CD4-positive, alpha-beta T cell treated with Interleukin-10 for 1 hour (primary cell): ENCODE measurements at places on chromosomes 7 and 10.

- peak; percentile 35 for DNase-seq
These were observed 302.9 kb upstream of the PODXL start for GRCh38 chr7:131859147-131859821.

DNA sequence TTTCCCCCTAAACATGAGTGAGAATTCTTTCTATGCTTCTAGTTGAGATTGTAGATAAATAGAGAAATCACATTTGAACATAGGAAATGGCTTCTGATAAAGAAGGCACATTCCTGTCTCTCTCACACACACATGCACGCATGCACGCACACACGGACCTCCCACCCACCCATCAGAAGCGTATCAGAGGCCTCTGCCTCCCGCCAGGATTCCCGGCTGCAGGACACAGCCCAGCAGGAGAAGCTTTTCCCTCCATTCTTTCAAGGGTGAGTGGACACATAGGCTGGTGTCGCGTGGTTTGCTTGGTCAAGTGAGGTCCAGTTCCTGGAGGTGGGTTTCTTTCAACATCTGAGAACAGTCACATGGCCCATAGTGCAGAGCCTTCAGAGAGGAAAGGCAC lies 34.2 kb downstream of the KLF6 start:
- no peak for DNase-seq

DNA sequence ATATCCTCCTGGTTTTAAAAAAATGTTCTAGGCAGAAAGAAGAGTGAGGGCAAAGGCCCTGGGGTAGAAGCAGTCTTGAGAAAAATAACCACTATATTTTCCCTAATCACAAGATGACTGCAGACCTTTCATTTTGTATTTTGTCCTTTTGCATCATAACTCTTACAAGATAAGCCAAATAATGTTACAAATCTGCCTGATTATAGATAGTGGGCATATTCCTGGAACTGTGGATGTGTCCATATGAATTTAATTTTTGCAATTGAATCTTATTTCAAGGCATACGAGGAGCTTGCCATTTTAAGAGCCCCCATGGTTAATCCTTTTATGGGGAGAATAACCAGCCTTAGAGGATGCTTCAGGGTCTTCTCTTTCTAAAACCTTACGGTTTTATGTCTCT lies 102.7 kb downstream of the ADRA2A start:
- DNase-seq, result no peak

- peak; percentile 51 for DNase-seq
These were observed 127.8 kb downstream of the ICA1 start for GRCh38 chr7:8134089-8134733.

- DNase-seq, result no peak
These were observed 137.6 kb downstream of the ADAM12 start for GRCh38 chr10:126250527-126251310.

GRCh38 chr7:149713061-149713730 lies 60.2 kb downstream of the ZNF467 start:
- no peak for DNase-seq

- peak; percentile 60 for DNase-seq
These were observed 36.3 kb downstream of the TRIL start for GRCh38 chr7:28921822-28922221.

DNA sequence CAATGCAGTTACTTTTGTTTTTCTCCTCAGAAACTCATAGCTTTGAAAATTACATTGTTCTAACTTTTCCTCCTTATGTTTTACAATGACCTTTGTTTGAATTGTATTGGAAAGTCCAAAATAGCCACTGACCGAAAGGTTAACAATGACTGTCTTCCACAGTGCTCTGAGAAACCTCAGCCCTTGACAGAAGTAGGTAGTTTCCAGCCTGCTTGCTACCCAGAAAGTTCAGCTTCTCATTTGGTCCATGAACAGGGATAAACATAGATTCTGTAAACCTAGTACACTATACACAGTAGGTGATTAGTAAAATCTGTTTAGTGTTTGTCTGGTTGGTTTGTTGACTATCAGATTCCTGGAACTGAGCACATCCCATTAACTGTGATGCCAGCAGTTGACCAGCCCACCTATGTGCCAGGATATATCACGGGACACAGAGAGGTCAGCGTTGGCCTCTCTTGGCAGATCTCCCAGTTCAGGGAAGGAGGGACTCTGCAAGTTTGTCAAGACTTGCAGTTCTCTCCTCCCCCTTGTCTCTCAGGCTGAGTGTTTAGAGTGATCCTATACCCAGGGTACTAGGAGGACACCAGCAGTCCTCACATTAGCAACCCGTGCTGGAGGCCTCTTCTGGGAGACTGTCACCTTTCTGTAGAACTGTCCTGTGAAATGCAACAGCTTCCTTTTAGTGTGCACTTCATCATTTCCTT lies 297.6 kb downstream of the ARHGAP12 start:
- no peak for DNase-seq

GRCh38 chr7:116776046-116776445 lies 86.3 kb upstream of the CAPZA2 start:
- no peak for DNase-seq

DNA sequence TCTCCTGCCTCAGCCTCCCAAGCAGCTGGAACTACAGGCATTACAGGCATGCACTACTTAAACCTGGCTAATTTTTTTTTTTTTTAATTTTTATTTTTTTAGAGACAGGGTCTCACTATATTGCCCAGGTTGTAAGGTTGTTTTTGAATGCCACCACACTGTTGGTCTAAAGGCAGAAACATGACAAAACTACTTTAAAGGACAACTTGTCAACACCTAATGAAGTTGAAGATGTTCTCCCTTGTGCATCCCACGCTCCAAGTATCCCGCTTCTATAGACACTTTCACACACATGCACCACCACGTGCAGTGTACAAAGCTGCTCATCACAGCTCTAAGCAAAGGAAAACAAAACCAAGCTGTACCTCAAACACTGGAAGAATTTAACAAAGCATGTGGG lies 226.4 kb downstream of the FGFR2 start:
- DNase-seq, result no peak
